Tibial artery (tissue), 4 donors: ENCODE measurements at places on chromosomes 5 and 9.

- no peak for DNase-seq
These were observed 91.4 kb upstream of the NEURL1B start for GRCh38 chr5:172549696-172550095.

- no peak for DNase-seq
These were observed 34.9 kb downstream of the RFK start for GRCh38 chr9:76359365-76359764.

GRCh38 chr5:36180556-36181350 is 28.8 kb downstream of the SKP2 start:
- DNase-seq = no peak

DNA sequence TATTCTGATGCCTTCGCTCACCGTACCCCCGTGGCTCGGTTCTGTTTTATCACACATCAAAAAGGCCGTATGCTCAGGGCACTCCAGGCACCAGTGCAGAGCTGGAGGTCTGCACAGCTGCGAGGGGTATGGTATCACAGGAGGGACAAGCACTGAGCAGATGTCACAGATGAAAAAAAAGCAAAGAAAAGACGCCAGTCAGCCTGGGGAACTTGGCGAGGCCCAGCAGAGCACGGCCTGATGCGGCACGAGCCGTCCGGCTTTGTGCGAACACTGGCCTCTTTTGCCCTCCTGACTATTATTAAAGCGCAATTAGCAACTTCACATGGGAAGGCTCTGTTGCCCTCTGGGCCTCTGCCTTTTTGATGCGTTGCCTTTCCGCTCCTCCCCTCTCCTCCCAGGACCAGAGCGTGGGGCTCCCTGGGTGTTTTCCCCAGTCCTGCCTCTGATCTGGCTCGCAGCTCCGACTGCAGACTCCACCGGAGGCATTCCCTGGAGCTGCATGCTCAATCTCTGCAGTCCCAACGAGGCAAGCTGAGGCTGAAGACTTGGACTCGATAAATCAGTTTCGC is 44.4 kb downstream of the AK8 start:
- peak; percentile 41 for DNase-seq

- DNase-seq = no peak
These were observed 85.4 kb downstream of the SLC1A3 start for GRCh38 chr5:36691696-36692371.

DNA sequence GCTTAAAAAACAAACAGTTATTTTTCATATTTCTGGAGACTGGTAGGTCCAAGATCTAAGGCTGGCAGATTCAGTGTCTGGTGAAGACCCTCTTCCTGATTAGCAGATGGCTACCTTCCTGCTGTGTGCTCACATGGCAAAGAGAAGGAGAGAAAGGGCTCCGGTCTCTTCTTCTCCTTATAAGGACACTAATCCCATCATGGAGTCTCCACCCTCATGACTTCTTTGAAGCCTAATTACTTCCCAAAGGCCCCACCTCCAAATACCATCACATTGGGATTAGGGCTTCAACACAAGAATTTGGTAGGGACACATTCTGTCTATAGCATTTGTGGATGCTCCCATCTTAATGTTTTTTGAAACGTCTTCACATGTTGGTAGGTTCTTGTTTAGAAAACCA is 391.1 kb downstream of the TMEM161B start:
- DNase-seq = no peak

- peak; percentile 48 for DNase-seq
These were observed at the start of gene NRG2 for GRCh38 chr5:140042643-140043507. TSS of gene NRG2 (minus strand) at chr5:140043299.

DNA sequence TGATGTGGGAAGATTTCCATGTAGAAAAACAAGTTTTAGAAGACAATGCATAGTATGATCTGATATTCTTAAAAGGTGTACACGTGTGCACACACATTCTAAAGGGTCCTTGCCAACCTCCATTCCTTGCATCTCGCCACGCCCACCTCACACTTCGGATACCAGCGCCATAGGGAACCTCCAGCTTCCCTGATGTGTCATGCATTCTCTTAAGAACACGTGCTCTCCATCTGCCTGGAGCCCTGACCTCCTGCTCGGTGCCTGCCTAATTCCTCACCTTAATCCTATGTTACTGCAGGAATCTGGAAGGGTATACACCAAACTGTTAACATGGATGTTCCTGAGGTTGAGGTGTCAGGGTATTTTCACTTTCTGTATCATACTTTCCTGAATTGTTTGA is 63.1 kb downstream of the PTCD2 start:
- DNase-seq = no peak

DNA sequence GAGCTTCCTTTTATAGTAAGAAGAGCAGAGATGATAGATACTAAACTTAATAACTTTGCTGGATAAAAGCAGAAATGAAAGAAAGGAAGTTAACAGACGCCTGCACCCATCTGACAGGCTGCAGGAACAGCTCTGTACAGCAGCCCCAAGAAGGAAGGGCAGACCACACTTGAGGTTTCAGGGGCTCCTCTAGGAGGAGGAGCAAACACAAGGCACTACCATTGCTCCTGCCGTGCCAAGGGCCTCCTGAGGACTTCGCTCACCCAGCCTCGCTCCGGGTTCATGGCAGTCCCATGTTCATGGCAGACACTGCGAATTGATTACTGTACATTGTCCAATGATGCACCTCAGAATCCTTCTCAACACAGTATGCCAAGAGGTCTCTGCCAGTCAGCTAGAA is 85.1 kb downstream of the AMBP start:
- no peak for DNase-seq

DNA sequence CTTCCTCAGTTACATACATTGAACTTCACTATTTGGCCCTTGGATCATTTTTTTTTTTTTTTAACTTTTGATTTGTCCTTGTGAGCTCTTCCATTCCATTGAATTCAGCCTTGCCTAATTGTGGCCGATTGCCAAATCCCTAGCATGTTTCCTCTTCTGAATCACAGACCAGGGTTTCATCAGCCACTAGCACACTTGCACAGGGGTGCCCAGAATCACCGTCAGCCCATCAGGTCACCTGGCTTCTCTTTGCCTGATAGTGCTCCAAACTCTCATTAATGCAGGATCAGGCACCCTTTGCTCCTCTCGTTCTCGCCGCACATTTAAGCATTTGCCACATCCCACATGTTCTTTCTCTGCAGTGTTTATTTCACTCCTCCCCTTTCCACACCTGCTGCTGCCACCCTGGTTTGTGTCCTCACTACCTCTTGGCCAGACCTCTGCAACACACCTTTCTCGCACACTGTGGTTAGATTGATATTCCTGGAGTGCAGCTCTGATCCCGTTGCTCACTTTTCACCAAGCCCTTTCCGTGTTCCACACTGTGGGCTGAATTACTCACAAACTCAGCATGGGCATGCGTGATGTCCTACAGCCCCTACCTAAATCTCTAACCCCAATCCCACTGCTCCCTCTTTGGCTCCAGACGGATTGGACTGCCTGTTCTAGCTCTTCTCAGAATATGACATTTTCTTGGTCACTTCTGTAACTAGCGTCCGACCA is 9.8 kb downstream of the PIK3R1 start:
- DNase-seq = peak; percentile 77

DNA sequence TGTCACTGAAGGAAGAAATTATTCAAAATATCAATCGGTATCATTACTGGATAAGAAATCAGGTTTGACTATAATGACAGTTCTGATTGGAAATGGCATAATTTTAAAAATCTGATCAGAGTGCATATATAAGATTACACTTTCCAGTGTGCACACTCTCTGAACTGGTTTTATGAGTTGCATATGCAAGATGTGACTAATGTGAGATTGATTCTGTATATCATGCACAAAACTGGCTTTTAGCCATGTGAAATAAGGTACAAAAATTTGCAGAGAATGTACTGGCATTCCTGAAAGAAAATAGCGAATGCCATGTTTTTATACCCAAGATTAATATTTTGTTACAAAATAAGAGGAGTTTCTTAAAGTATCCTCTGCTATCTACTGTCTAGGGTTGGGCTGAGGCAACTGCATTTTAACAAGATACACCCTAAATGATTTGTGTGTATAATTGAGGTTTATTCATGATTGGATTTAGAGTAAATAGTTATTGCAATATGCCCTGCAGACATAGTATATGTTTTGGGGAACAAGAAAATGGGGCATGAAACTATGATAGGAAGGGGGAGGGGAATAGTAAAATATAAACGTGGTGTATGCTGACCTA is 70.7 kb downstream of the LNPEP start:
- no peak for DNase-seq

GRCh38 chr5:125592856-125593255 is 830.4 kb upstream of the GRAMD2B start:
- no peak for DNase-seq

DNA sequence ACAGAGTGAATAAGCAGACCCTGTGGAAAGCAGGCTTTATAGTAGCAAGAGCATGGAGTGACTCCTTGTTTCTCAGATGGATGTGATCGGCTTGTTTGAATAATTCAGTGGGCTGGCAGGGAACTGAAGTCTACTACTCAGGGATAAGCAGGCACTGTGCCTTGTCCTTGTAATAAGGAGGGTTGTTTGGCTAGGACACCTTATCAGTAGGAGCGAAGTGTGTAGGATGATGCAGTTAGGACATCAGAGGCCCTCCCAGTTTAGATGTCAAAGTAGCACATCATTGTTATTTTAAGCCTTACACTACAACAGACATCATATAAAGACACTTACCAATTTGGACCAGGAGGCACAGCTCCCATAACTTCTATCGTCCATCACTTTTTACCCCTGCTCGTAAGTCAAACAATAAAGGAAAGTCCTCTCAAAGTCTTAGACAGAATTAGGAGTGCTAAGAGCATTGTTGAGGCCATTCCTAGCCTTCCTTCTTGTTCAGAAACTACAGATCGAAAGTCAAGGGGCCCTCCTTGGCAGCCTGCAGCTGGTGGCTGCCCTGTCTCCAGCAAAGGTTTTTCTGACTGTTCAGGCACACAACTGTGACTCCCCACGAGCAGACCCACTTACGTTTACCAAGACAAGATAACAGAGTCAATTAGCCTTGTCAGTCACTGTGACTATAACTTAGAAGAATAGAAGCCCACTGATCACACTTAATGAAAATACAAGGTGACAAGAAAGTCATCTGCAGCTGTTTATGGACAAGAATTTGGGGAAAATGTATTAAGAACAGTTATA is 218.6 kb downstream of the SNX18 start:
- no peak for DNase-seq

- peak; percentile 67 for DNase-seq
These were observed 14.6 kb upstream of the CFAP95 start for GRCh38 chr9:69805962-69806515.

GRCh38 chr9:70566751-70567150 is 152.3 kb upstream of the KLF9 start:
- no peak for DNase-seq

GRCh38 chr9:91481972-91482371 is 58.3 kb upstream of the NFIL3 start:
- DNase-seq = no peak

DNA sequence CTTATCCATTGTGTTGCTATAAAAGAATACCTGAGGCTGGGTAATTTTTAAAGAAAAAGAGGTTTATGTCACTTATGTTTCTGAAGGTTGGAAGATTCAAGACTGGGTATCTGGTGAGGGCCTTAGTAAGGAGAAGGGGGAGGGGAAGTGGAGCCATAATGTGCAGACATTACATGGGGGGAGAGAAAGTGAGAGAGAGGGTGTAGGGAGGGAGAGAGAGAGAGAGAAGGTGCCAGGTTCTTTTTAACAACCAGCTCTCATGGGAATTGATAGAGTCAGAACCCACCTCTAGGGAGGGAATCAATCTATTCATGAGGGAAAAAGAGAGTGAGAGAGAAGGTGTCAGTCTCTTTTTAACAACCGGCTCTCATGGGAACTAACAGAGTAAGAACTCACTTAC is 29.5 kb downstream of the SPEF2 start:
- no peak for DNase-seq

- DNase-seq = no peak
These were observed 4.1 kb upstream of the CERCAM start for GRCh38 chr9:128416432-128417019.

- no peak for DNase-seq
These were observed 6.2 kb downstream of the OBP2B start for GRCh38 chr9:133202688-133203453.

GRCh38 chr9:33113799-33114547 is 37.5 kb upstream of the SMU1 start:
- peak; percentile 38 for DNase-seq

GRCh38 chr5:135124128-135124527 is 90.1 kb upstream of the PITX1 start:
- no peak for DNase-seq

- DNase-seq = peak; percentile 85
These were observed 130.0 kb downstream of the LHFPL2 start for GRCh38 chr5:78518365-78519197.

- no peak for DNase-seq
These were observed 164.4 kb downstream of the DNAH5 start for GRCh38 chr5:13780081-13780480.

DNA sequence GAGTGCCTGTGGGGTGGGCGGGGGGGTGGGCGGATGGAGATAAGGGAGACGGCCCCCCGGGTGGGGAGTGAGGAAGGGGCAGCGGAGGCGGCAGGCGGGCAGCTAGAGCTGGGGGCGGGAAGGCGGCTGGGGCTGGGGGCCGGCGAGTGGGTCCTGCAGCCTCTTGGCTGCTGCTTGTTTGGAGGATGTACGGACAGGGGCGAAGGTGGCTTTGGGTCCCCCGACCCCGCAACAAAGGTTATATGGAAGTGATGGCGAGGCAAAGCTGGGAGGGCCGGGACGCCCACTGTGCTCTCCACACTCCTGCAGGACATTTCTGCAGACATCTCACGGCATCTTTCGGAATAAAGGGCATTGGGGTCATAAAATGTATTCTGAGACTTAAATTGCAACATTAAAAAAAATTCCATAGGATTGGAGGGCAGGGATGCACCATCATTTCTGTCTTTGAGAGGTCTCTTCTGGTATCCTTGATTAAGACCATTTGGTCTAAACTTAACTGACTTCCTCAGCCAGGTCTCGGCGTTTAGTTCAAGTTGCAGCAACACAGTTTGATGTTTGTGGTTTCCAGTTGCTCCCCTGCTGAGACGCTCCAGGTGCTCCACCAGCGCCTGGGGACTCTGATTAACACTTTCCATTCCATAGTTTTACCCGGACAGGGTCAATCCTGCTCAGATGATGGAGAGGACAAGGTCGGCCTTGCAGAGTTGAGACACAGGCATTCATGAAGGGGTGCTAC is 101.6 kb upstream of the SSBP2 start:
- DNase-seq = peak; percentile 22

GRCh38 chr5:143274952-143275351 is 128.5 kb downstream of the NR3C1 start:
- DNase-seq = no peak

DNA sequence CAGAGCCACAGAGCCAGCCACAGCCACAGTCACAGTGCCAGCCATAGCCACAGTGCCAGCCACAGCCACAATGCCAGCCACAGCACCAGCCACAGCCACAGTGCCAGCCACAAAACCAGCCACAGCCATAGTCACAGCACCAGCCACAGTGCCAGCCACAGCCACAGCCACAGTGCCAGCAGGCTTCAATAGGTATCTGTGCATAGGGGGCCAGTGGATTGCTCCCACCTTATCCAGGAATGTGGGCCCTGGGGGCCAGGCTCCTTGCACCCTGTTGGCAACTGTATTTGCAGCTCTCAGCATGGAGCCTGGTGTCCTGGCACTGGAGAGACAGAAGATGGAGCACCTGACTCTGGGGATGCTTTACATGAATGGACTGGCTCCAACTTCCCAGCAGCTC is 111.7 kb upstream of the IRX2 start:
- DNase-seq = no peak
